ENCODE measurements at places on chromosomes 5 and 9.

DNA sequence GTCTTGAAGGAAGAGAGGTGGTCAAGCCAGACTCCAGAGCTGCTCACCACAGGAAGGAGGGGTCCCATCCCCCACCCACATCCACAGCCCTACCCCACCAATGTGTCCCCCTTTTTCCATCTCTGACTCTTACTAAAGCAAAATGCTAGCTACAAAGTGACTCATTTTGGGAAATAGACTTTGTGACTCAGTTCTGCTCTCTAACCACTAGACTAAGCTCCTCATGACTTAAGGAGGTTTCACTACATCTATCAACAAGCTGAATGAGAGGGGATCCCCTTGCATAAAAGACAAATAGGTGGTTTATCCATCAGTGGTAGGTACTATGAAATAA is 35.1 kb upstream of the ADRB2 start:
- no peak for DNase-seq

GRCh38 chr9:8256880-8257279 is 457.3 kb upstream of the DMAC1 start:
- DNase-seq: no peak

- no peak for DNase-seq
Measured at GRCh38 chr5:148147415-148147814, 20.9 kb upstream of the SPINK14 start.

- DNase-seq: no peak
Measured at GRCh38 chr9:113416149-113416721, 5.7 kb downstream of the C9orf43 start.

GRCh38 chr5:140225396-140225795 is 50.4 kb downstream of the CYSTM1 start:
- no peak for DNase-seq

DNA sequence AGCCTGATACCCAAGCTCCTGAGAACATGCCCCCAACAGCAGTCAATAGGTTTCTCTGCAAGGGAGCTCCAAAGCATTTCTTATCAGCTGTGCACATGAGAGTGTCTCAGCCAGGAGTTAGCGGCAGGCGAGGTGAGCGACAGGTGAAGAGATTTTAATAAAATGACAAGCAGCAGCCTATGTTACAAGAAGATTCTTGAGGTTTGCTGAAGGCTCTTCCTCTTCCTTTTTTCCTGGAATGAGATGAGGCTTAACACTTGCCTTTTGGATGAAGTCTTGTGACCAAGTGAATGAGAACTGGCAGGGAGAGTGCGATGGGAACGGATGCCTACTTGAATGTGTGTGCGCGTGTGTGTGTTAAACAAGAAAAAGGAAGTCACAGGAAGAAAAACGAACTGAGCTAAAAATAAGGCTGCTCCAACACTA is 76.1 kb downstream of the SHB start:
- no peak for DNase-seq

All from type B pancreatic cell (in vitro differentiated cells).